ENCODE measurements at places on chromosomes 12 and 14.
A peak's percentile ranks its signal among the peaks of the same experiment; 100 is the strongest.

- no peak for DNase-seq
These were observed 31.9 kb upstream of the LUM start for GRCh38 chr12:91143206-91143605.

GRCh38 chr12:96670334-96670899 lies 181.0 kb downstream of the CFAP54 start:
- no peak for DNase-seq

GRCh38 chr14:73755434-73756014 lies 41.3 kb upstream of the PNMA1 start:
- no peak for DNase-seq

- no peak for DNase-seq
These were observed 55.3 kb upstream of the AMN1 start for GRCh38 chr12:31783996-31784645.

- DNase-seq = no peak
These were observed 491.5 kb downstream of the SLC6A15 start for GRCh38 chr12:84421103-84421502.

- DNase-seq = no peak
These were observed 11.1 kb downstream of the PLBD2 start for GRCh38 chr12:113369391-113369985.

- DNase-seq = no peak
These were observed 459.0 kb upstream of the ATP2B1 start for GRCh38 chr12:90167518-90168208.

DNA sequence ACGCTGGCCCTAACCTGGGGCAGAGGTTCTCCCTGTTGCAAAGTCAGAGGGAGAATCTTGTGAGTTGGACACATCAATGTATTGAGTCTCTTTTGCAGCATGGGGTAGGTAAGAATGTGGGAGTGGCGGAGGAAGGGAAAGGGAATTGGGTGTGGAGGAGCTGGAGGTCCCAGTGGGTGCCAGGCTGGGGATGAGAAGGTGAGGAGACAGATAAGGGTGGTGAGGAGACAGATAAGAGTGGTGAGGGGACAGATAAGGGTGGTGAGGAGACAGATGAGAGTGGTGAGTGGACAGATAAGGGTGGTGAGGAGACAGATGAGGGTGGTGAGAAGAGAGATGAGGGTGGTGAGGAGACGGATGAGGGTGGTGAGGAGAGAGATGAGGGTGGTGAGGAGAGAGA lies 72.9 kb upstream of the SFSWAP start:
- DNase-seq = no peak

DNA sequence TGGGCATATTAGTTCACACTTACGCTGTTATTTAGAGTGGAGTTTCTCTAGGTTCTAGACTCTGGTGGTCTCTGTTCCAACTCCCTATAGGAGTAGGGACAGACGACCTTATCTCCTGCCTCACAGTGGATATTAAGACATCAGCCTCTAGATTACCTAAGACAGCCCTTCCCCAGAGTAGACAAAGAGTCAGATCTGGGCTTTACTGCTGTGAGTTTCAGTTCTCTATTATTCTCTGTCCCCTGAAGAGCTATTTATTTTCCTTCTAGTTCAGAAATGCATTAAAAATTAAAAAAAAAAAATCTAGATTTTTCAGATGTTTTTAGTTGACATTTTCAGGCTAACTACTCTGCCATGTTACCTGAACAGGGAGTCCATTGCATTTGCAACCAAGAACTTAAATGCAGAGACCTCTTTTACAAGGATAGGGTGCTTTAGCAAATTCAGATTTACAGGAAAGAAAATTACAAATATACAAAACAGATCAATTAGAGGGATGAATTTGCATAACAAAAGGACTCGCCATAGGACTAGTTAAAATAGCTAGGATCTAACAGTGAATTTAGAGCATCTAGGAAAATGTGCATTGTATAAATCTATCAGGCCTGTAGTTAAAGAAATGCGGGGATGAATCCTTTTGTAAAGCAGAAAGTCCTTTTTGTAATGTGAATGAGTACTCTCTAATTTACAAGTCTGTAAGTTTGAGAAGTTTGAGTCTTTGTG lies 381.4 kb downstream of the APAF1 start:
- peak; percentile 24 for DNase-seq

GRCh38 chr12:54126029-54126695 lies 62.6 kb downstream of the SMUG1 start:
- DNase-seq = no peak

DNA sequence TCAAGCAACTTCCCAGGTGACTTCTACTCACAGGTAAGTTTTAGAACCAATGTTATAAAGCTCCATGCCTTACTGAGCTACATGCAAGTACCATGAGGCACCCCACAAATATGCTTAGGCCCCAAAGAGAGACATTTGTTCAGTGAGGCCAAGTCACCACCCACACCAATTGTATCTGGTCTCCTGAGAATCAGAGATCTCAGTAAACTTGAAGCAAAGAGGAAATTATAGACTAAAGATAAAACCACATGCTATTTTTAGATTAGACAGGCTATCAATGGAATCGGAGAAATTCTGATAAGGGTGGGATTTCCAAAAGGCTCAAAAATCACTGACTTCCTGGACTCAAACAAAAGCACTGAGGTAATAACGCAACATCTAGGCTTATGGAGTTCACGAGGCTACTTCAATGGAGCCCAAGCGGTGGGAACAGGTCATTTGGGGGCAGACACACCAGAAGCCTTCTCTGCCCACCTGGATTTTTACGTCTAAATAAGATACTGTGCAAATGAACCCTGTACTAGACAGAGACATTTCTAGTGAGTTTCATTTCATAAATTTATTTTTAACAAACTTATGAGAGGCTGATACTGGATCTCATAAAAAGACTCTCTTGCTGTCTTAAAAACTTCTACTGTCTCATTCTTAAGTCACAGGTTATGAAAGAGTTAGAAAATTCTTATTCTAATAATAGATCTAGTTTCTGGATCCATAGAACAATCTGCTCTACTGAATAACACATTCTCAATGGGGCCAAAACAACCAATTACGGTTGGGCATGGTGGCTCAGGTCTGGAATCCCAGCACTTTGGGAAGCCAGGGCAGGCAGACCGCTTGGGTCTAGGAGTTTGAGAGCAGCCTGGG lies 7.7 kb downstream of the SLC15A4 start:
- DNase-seq = no peak

GRCh38 chr12:44521702-44522101 lies 354.4 kb downstream of the NELL2 start:
- DNase-seq = no peak

- no peak for DNase-seq
These were observed 495.2 kb upstream of the SOX5 start for GRCh38 chr12:24444634-24445033.

DNA sequence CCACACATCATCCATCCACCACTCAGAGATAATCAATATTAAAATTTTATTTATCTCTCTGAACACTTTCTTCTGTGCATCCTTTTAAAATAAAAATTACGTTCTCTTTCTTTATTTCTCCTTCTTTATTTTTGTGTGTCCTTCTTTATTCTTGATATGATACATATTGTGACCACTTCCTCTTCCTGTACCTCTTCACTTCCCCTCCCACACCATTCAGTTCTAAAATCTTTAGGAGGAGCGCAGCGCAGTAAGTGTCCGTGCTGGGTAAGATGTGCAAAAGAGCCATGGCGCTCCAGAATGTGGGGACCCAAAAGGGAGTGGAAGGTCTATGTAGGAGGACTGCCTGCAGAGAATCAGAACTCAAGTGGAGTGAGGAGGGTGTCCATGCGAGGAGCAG lies 256.7 kb downstream of the ITPR2 start:
- no peak for DNase-seq

- DNase-seq = peak; percentile 81
These were observed 42.1 kb upstream of the CHGA start for GRCh38 chr14:92880851-92881250.

DNA sequence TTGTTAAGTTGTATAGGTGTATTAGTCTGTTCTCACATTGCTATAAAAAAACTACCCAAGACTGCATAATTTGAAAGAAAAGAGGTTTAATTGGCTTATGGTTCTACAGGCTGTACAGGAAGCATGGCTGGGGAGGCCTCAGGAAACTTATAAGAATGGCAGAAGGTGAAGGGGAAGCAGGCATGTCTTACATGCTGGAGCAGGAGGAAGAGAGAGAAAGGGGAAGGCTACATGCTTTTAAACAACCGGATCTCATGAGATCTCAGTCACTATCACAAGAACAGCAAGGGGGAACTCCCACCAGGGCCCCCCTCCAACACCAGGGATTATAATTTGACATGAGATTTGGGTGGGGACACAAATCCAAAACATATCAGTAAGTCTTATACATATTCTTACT lies 60.5 kb upstream of the OR10AD1 start:
- no peak for DNase-seq

GRCh38 chr14:104315169-104315568 lies 176.8 kb downstream of the KIF26A start:
- no peak for DNase-seq

GRCh38 chr12:106994579-106995220 lies 7.8 kb upstream of the MTERF2 start:
- no peak for DNase-seq

GRCh38 chr12:97545804-97546203 lies 83.2 kb downstream of the RMST start:
- DNase-seq = no peak

DNA sequence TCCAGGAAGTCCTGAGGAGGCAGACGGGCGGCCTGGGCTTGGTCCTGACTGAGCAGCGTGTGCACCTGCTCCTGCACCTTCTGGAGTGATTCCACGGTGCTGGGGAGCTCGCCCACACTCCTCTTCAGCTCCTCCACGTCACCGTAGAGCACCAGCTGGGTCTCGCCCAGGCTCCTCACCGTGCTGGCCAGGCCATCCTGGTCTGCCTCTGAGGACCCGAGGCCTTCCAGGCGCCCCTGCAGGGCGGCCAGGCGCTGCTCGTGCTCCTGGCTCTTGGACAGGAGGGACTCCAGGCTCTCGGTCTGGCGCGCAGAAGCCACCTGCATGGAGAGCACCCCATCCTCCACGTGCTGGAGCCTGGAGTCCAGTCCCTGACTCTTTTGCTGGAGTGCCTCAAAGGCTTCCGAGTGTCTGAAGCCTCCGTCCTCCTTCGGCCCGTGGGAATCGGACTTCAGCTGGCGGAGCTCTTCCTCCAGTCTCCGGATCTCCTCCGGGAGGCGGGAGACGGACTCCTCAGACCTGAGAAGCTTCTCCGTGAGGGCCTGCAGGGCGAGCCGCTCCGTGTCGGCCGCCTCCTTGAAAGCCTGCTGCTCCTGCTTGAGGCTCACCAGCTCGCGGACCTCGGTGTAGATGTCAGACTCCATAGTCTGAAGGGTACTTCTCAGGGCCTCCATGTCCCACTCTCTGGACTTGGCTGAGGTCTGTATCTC lies 8.4 kb downstream of the CKAP4 start:
- no peak for DNase-seq

- DNase-seq = no peak
These were observed 31.3 kb downstream of the ERC1 start for GRCh38 chr12:1022032-1022970.

DNA sequence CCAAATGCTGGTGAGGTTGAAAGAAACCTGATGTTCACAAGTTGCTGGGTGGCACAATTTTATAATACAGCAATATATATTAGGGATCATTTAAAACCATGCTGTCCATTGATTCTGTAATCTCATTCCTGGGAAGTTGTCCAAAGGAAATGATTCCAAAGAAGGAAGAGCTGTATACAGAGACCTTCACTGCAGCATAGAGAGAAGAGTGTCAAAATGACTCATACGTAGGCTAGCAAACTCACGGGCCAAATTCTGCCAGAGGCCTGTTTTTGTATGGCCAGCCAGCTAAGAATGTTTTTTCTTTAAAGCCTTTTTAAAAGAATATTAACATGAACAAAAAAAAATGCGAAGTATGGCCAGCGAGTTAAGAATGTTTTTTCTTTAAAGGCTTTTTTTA lies 69.2 kb upstream of the MED13L start:
- no peak for DNase-seq

GRCh38 chr14:34138175-34138574 lies 187.3 kb upstream of the EGLN3 start:
- no peak for DNase-seq

- no peak for DNase-seq
These were observed 216.7 kb downstream of the TMEM132C start for GRCh38 chr12:128483526-128484255.

DNA sequence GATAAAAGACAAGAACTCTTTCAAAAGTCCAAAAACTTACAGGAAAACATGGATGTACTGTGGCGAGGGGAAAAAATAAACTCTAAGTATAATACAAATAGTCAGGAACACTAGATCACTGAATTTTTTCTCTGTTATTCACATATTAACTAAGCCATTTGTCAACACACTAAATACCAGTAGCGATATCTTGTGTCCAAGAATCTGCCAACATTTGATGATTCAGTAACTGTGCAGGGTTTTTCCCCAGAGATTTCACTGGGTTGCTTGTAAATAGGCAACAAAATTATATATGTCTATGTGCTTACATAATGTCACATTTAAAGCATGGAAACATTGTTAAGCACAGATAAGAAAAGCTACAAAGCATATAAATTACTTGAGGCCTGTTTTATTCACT lies 205.9 kb downstream of the KIF21A start:
- no peak for DNase-seq

- DNase-seq = no peak
These were observed 4.6 kb upstream of the SYCP3 start for GRCh38 chr12:101743724-101744472.

GRCh38 chr14:95597784-95598211 lies 62.9 kb downstream of the GLRX5 start:
- DNase-seq = peak; percentile 75

GRCh38 chr12:128825835-128826234 lies 2.1 kb upstream of the SLC15A4 start:
- no peak for DNase-seq

- no peak for DNase-seq
These were observed 436.7 kb downstream of the ATP23 start for GRCh38 chr12:58378028-58378427.

DNA sequence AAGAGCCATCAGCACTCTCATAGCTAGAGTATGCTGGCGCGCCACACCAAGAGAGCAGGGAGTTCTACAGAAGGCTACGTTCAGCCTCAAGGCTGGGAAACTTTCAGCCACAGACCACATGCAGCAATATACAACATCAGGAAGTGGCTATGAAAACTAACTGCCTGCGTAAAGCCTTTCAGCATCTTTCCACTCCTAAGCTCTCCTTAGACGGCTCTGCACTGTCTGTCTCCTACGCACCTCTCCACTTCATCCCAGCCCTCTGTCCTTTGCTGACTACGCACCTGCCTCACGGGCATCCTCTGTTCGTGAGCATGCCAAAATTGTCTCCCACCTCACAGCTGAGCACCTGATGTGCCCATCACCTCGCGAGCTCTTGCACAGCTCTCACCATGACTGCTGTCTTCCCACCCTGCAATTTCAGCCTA lies 9.7 kb downstream of the MPHOSPH9 start:
- no peak for DNase-seq

- DNase-seq = no peak
These were observed 53.9 kb downstream of the SMUG1 start for GRCh38 chr12:54134850-54135249.

- DNase-seq = no peak
These were observed 1.6 kb downstream of the ATP6V1D start for GRCh38 chr14:67357969-67358354.

DNA sequence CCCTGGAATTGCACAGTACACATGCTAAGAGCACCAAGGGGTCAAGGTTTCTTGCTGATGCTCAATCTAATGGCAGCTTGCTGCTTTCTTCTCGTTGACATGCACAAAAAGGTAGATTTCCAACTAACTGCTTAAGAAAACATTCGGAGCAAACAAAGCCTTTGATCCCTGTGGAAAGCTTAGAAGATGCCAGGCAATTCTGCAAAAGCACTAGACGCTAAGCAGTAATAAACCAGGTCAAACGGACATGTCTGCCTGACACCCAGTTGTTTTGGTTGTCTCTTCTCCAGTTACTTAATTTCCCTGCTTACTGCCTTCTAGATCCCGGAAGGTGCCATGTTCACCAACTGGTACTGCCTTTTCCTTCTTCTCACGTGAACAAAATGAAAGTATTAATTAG lies 100.5 kb upstream of the TMCC3 start:
- DNase-seq = no peak

All from iPS-NIHi11 (cell line).